ENCODE measurements at places on chromosomes 1 and 21.

GRCh38 chr1:93304716-93305138, 41.0 kb upstream of the DR1 start:
- DNase-seq: peak; percentile 39

DNA sequence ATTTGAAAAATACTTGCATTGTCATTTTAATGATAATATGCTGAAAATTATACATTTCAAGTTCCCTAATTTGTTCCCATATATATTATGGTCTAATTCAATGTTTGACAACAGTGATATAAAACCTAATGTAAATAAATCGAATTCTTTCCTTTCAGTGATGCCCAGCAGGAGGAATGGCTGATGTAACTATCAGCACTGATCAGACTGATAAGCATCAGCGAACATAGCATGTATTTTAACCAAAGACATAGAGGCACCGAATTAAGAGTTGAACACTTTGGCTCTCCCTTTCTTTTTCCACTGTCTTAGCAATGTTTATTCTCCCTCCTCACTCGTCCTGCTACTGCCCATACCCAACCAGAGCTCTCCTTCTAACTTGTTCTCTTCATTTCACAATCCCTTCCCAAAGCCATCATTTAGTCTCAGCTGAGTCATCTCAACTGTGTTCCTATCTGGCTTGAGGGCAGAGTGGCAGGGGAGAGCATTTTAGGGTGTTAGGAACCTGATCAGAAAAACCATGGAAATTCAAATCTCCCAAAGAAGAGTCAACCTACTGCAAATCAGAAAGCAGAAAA, 58.8 kb upstream of the C1orf115 start:
- no peak for DNase-seq

- DNase-seq: no peak
Observed at GRCh38 chr1:236301080-236301957, 19.6 kb upstream of the ERO1B start.

- no peak for DNase-seq
Observed at GRCh38 chr1:47214549-47214948, 17.5 kb downstream of the TAL1 start.

GRCh38 chr1:112711041-112711440, 4.1 kb downstream of the PPM1J start:
- DNase-seq: no peak

- DNase-seq: no peak
Observed at GRCh38 chr1:203269654-203270020, 35.7 kb upstream of the BTG2 start.

- DNase-seq: no peak
Observed at GRCh38 chr1:153816283-153816889, 41.2 kb downstream of the SLC27A3 start.

DNA sequence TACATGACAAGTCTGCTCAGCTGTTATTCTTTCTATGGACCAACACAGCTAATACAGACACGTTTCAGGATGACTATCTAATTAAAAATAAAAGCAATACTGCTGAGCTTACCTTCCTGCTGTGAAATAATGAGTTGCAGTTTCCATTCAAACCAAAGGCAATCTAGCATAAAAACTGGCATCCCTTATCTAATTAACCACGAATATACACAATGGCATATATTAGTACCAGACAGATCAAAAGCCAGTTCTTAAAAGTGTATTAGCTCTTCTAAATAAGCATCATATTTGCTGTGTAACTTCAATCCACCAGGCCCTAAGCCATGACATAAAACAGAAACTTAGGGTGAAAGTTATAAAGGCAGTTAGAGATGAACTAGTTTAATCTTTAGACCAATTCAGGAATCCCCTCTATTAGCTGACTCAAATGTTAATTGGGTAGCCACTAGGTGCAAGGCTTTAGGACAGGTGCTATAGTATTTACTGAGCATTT, 20.6 kb downstream of the TESK2 start:
- no peak for DNase-seq

- no peak for DNase-seq
Observed at GRCh38 chr1:236112332-236112627, 30.1 kb upstream of the GPR137B start.

DNA sequence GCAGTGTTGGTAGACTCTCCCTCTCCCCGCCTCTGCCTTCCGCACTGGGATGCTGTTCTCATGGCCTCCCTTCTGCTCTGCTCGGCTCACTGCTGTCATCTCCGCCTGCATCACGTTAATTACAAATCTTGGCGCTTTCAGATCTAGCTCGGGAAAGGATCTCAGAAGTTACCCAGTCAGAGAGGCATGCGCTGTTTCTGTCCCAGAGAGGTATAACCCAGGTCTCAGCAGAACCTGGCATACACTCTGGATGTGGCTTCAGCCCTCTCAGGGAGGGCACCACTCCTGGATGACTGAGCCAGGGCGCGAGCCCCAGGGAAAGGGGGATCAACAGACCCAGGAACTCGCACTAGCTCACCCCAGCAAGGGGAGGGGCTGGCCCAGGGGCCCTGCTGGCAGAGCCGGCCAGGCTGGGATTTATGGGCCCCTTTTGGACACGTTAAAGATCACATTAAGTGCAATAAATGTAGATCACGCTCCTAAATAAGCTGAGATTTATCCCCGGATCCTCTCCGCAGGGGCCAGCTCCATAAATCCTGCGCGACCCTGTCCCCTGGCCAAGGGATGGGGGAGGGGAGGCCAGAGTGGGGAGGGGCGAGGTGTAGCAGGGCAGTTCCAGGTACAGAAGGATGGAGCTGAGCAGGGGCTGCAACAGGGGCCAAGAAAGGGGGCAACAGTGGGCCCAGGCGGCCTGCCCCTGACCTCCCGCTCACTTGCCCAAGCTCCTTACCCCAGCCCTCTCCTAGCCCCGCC, 101.3 kb upstream of the ZBTB40 start:
- DNase-seq: no peak

DNA sequence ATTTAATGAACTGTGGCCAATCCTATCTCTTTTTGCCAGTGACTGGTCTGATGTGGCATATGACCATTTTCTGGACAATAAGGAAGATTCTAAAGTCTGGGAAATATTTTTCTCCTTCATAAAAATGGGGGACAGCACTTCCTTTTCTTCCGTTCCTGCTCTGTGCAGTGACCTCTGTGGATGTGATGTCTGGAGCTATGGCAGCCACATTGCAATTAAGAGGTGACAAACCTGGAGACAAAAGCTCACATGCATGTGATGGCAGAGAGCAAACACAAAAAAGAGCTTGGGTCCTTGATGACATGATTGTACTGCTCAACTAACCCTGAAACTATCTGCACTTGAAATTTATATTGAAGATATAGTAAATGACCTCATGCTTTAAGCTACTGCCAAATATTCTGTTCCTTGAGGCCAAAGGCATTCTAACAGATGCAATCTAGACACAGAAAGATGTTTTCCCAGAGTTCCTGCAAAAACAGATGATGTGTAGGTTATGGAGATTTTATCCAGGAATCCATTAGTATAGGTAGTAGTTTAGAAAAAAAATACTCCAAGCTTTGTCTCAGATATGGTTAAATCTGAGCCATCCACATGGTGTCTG, 2.2 kb upstream of the MAGI3 start:
- DNase-seq: no peak

DNA sequence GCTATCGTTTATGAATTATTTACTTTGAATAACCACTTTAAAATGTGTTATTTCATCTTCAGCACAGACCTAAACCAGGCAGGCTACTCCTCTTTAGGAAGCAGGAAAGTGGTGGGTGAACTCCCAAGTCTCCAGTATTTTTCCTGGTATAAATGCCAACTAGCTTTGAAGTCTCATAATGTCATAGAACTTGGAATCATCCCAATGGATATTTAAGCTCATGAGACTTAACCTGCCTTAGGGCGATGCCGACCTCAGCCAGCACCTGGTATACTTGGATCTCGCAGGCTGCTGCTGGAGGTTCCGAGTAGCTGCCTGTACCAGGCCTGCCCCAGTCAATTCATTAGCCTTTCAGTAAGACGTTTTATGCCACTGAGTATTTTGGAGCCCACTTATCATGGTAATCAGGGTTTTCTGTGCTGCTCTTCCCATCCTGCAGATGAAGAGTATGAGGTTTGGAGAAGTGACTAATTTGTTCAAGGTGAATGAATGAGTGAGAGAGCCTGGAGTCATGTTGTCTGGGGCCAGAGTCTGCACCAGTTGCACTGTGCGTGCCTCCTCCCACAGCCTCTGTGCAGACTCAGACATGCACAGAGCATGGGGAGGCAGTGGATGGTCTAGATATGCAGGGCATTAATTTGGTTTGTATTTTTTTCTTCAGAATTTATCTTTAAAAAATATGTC, 34.9 kb downstream of the VANGL1 start:
- no peak for DNase-seq

DNA sequence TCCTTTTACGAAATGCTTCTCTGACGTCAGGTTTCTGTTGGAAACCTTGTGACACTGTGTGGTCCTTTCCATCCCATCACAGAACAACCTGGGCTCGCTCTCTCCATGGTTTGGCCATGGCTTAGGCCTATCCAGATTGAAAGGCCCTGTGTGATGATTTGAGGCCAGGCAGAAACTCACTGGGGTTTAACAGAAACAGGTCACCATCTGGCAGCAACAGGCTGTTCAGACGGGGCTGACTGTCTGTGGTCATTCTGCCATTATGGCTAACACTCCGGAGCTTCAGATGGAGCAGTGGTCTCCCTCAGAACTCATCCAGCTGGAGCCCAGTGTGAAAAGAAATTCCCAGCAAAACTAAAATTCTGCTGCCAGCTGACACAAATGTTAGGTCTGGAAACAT, 9.3 kb downstream of the PLEKHM2 start:
- DNase-seq: no peak

DNA sequence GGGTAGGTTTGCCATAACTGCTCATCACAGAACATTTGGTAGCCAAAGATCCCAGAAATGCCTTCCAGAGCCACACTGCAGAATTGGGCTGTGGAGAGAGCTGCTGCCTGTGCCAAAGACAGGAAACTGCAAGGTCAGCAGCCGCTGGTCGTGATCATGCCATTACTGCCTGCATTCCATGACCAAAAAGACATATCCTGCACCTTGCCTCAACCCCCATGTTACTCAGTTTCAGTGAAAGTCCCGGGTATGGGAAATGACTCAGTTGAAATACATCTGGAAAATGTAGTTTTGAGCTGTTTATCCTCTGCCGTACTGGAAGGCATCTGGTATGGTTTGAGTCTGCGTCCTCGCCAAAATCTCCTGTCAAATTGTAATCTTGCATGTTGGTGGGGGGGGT, 161.7 kb downstream of the FCRL5 start:
- peak; percentile 79 for DNase-seq

DNA sequence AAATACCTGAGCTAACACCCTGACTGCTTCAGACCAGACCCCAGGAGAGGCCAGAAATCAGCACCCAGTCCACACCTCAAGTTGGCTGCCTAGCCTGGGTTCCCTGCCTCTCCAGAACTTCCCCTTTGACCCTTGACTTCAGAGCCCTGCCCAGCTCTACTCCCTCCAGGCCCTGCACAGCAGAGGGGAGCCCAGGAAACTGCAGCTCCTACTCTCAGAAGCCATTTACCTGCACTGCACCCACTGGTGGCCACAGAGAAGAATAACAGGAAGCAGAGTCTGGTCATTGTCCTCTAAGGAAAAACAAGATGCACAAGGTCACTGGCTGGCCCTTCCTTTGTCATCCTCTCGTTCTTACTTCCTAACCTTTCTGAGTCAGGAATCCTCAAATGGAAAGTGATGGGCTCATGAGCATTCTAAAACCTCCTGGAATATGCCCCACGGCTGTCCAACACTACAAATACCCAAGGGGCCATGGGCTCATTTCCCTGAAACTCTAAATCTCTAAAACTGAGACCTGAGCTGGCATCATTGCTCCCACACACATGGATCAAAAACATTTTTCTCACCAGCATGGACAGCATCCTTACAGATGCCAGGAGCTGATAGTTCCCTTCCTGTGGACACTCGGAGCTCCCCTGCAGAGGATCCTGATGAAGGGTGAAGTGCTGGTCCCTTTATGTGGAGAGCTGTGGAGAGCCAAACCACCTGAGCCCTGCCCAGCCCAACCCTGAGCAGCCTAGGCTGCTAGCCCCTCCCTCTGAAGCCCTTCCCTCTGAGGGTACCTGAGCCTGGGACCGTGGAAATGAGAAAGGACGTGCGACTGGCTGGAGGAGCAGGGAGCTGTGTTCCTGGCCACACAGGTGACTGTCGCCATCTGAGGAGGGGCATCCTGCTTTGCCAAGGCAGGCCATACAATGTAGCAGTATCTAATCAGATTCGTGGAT, at the start of gene ITLN2:
Gene ITLN2, minus strand, starts transcription at position 652 of the 947 bp plus-strand sequence. Its CDS starts 68 bp downstream, at position 584.
- DNase-seq: peak; percentile 33

- DNase-seq: no peak
Observed at GRCh38 chr21:39050841-39051587, 132.2 kb downstream of the PSMG1 start.

GRCh38 chr21:37245151-37245550, 22.0 kb downstream of the VPS26C start:
- no peak for DNase-seq

GRCh38 chr21:16794950-16795349, 717.9 kb upstream of the CXADR start:
- DNase-seq: peak; percentile 23

GRCh38 chr1:203206129-203206687, 19.7 kb upstream of the CHI3L1 start:
- DNase-seq: no peak

- DNase-seq: no peak
Observed at GRCh38 chr21:26954662-26955121, 12.2 kb downstream of the ADAMTS5 start.

DNA sequence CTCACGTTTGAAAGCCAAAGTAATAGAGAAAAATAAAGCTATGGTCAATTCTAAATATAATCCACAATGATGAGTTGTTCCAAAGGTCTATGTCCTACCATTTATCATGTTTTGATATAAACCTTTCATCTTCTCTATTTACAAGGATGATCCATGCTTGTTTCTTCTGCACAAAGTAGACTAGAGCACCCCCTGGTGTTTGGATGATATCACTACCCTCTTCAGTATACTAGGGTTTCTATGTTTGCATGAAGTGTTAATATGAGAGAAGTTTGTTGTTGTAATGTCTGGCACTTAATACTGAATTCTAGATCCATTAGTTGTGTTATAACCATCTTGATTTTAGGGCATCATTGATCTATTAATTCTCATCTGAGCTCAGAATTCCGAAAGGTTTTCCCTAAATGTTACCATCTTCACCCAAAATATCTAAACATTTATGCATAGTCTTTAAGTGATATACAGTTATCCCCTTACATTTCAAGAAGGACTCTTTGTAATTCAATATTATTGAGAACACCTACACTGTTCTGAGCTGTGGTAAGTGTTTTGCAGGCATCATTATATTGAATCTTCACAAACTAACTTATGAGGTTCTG, 21.1 kb downstream of the CLDN8 start:
- no peak for DNase-seq

DNA sequence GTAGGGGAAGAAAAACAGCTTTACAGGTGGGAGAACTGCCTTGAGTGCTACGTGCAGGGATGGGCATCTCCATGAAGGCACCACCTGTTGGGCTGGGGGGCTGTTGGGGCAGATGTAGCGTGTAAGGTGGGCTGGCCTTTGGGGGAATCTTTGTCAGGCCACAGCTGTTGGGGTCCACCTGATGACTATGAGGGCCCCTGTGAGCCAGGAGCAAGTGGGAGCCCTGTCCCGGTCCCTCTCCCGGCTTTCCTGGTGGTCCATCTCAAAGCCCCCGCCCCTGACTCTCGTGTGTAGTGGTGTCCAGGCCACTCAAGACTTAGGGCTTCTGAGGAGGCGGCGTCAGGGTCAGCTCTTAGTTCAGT, 13.5 kb downstream of the SLC37A1 start:
- DNase-seq: no peak
